ENCODE measurements at places on chromosomes 7 and 10.

DNA sequence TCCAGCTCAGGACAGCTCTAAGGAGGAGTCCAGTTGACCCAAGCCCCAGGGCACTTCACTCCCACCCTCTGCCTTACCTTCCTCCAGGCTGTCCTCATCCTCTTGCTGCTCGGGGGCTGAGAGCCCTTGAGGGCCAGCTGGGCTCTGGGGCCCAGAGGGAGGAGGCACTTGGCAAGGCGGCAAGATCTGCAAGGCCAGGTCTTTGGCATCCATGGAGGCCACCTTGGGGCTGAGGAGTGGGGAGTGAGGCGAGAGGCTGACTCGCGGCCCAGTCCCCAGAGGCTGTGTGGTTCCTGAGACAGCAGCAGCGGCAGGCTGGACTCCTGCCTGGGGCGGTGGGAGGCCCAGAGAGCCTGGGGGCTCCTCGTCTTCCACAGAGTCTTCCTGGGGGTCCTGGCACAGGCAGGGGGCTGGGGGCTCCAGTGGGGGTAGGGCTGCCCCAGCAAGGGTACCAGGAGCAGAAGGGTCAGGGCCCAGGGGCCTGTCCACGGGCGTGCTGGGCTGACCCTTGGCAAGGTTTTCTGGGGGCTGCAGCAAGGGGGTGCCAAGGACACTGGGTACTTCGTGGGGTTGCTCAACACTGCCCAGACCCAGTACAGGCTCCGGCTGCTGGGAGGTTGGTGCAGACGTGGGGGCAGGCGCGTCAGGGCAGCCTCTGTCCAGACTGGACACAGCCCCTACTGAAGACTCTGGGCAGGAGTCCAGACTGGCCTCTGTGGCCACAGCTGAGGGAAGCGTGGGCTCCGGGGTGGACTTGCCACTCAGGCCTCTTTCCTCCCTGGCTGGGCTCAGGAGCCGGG, 6.5 kb downstream of the NACAD start:
- DNase-seq, result no peak

DNA sequence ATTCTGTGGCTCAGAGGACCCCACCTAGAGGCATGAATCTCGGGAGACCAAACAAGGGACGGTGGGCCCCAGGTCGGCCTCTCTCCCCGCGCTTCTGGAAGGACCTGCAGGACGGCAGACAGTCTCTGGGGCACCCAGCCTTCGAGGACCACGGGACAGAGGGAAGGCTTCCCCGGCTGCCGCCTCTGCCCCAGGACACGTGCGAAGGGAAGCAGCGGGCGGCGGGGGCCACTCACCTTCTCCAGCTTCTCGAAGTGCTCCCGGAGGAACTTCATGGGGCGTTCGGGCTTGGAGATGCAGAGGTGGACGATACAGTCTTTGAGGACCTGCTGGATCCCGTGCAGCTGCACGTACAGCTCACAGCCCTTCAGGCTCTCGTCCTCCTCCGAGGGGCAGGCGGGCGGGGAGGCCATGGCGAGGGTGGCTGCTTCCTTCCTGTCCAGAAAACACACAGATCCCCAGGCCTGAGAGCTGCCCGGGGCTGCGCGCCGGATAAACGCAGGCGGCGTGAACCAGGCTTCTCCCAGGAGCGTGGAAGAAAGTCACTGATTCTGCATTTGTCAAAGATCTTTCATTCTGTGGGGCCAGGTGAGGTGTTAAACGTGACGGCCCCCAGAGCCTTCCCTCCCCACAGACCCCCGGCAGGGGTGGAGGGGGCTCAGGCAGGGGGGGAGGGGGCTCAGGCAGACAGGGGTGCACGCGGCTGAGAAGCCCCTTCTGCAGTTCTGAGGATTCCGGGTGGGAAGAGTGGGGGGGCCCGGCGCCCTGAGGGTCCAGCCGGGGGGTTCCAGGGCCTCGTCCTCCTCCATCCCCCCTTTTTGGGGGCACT, 15.2 kb upstream of the DNAAF5 start:
- no peak for DNase-seq

- no peak for DNase-seq
Observed at GRCh38 chr7:112745635-112746034, 44.6 kb downstream of the TMEM168 start.

GRCh38 chr10:1933215-1933614, 195.9 kb upstream of the ADARB2 start:
- no peak for DNase-seq

GRCh38 chr7:2105280-2105679, 127.5 kb downstream of the MAD1L1 start:
- DNase-seq, result no peak

- no peak for DNase-seq
Observed at GRCh38 chr10:30000802-30001571, 58.4 kb downstream of the JCAD start.

- DNase-seq, result no peak
Observed at GRCh38 chr7:33495207-33495606, 365.8 kb downstream of the BBS9 start.

Data from hematopoietic multipotent progenitor cell treated with erythropoietin and hydrocortisone succinate and interleukin-3 and kit ligand, for 6 days (in vitro differentiated cells).